ENCODE measurements at places on chromosomes 7 and 10. TPM values are rescaled to one million over a fixed set of nuclear protein-coding genes. Genes with fewer than 3 reads are reported as not detected.

Gene ASB10
- not detected for total RNA-seq

- no peaks in the 10 kb centered on the region for H3K36me3 ChIP-seq
- peaks cover 16% of the 10 kb centered on the region for H3K27me3 ChIP-seq
- no peak overlapping the region for H3K27ac ChIP-seq
- H3K4me3 ChIP-seq = no peak overlapping the region
Measured at GRCh38 chr7:132183781-132184380, 392.4 kb downstream of the PLXNA4 start.

- H3K4me3 ChIP-seq = no peak overlapping the region
- DNase-seq = no peak
- H3K27ac ChIP-seq = no peak overlapping the region
- no peaks in the 10 kb centered on the region for H3K27me3 ChIP-seq
- peaks cover 11% of the 10 kb centered on the region for H3K4me1 ChIP-seq
Measured at GRCh38 chr7:6232534-6232933, 39.9 kb downstream of the CYTH3 start.

GRCh38 chr7:126150278-126150958, 1102.3 kb downstream of the GRM8 start:
- no peak overlapping the region for H3K27ac ChIP-seq
- no peaks in the 10 kb centered on the region for H3K27me3 ChIP-seq
- H3K4me3 ChIP-seq = no peak overlapping the region
- no peaks in the 10 kb centered on the region for H3K4me1 ChIP-seq
- no peaks in the 10 kb centered on the region for H3K36me3 ChIP-seq

Gene CCL24
- total RNA-seq = not detected

- no peak overlapping the region for H3K27ac ChIP-seq
- H3K4me3 ChIP-seq = no peak overlapping the region
- no peaks in the 10 kb centered on the region for H3K36me3 ChIP-seq
- peaks cover 19% of the 10 kb centered on the region for H3K4me1 ChIP-seq
Measured at GRCh38 chr10:70256463-70256862, 23.2 kb upstream of the PPA1 start.

DNA sequence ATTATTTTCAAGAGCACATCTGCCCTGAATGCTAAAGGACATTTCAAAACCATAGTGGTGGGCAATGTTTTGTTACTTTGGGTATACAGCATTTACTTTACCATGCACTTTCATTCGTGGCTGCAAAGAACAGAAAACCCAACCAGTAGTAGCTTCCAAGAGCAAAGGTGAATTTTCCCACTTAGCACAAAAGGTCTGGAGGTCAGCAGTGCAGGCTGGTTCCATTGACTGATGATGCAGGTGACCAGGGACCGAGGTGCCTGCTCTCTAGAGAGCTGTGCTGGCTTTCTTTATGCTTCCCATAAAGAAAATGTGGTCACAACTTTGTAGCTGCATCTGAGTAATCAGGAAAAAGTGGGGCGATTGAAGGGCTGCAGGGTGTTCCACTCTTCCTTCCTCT, 240.0 kb downstream of the BICC1 start:
- peaks cover 45% of the 10 kb centered on the region for H3K27me3 ChIP-seq
- no peaks in the 10 kb centered on the region for H3K36me3 ChIP-seq
- DNase-seq = no peak
- no peak overlapping the region for H3K4me3 ChIP-seq
- no peak overlapping the region for H3K27ac ChIP-seq
- H3K4me1 ChIP-seq = no peaks in the 10 kb centered on the region

GRCh38 chr10:103202319-103202718, 9.2 kb upstream of the NT5C2 start:
- H3K27me3 ChIP-seq = no peaks in the 10 kb centered on the region
- peaks cover 17% of the 10 kb centered on the region for H3K4me1 ChIP-seq
- no peak for DNase-seq
- no peak overlapping the region for H3K27ac ChIP-seq
- H3K4me3 ChIP-seq = no peak overlapping the region

- H3K27ac ChIP-seq = no peak overlapping the region
- no peaks in the 10 kb centered on the region for H3K27me3 ChIP-seq
- no peak overlapping the region for H3K4me3 ChIP-seq
Measured at GRCh38 chr7:13856012-13856411, 133.5 kb downstream of the ETV1 start.

DNA sequence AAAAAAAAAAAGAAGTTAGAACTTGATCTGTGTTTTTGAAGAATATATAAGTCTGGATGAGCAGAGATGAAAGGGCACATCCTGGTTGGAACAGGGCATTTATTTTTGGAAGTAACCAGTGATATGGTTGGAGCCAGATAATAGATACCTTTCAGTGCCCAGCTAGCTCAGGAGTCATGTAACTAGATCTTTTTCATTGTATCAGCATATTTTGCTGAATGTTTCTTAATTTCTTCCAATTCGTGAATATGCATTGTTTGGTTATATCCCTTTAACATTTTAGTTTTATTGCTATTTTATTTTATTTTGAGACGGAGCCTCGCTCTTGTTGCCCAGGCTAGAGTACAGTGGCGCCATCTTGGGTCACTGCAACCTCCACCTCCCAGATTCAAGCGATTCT, 81.8 kb downstream of the LCOR start:
- H3K4me1 ChIP-seq = peaks cover 4% of the 10 kb centered on the region
- no peaks in the 10 kb centered on the region for H3K27me3 ChIP-seq
- no peaks in the 10 kb centered on the region for H3K36me3 ChIP-seq
- DNase-seq = no peak
- H3K4me3 ChIP-seq = no peak overlapping the region

- no peak for DNase-seq
- no peak overlapping the region for H3K27ac ChIP-seq
- H3K27me3 ChIP-seq = no peaks in the 10 kb centered on the region
Measured at GRCh38 chr7:134836447-134836846, 57.0 kb downstream of the CALD1 start.

DNA sequence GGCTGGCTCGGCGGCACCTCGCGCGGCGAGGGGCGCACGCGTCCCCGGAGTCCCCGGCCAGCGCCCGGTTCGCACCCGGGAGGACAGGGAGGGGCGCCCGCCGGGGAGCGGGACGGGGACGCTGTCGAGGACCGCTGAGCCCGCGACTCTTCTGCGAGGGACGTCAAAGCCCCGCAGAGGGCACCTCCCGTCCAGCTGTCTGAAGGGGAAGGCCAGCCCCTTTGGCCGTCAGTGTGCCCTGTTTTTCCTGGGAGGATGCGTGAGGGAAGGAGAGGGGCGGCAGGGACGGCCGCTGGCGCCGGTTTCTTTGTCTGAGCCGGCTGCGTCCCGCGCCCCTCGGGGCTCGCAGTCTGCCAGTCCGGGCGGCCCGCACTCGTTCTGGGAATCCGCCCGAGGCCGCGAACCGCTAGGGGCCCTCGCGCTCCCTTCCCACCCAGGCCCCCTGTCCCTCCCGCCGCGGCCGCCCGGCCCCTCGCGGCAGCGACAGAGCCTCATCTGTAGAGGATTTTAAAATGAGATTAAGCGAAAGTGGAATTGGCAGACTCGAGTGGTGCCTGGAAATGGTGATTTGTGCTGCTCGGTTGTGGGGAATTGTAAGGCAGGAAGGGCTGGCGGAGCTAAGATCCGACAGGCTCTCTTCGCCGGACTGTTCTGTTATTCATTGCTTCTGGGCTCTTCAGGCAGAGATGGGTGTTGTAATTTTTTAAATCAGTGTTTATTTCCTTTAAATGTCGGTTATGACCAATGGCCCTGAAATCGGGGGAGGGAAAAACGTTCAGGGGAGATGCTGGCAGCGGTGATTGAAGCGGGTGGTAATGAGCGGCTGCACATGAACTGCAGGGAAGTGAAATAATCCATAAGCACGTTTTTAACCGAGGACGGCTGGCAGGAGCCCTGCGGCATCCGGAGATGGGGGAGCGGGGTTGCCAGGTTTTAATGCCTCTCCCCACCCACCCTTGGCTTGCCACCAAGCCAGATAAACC, 618 bp upstream of the RELN start:
- no peaks in the 10 kb centered on the region for H3K4me1 ChIP-seq
- H3K36me3 ChIP-seq = no peaks in the 10 kb centered on the region
- no peak for DNase-seq
- no peak overlapping the region for H3K4me3 ChIP-seq
- no peak overlapping the region for H3K27ac ChIP-seq

Gene FAM25C
- not detected for total RNA-seq

Gene SPDYE6
- not detected for total RNA-seq

Gene ITIH2
- 0.57 TPM for total RNA-seq

Gene NODAL
- total RNA-seq = 0.30 TPM

DNA sequence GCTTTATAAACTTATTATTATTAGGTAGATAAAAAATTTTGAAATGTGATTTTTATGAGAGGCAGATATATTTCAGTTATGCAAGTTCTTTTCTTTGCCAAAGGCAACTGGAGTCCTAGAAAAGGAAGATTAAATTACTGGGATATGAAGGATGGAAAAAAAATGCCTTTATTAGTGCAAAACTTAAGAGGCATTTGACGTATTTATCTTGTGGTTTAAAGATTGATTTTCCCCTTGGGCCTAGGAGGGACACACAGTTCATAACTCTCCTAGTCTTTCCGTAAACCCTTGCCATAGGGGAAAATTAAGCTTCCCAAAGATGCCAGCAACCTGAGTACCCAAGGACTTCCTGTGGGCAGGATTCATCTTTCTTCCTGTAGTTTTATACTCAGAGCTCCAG, 3.1 kb upstream of the STEAP4 start:
- H3K4me1 ChIP-seq = no peaks in the 10 kb centered on the region
- no peaks in the 10 kb centered on the region for H3K27me3 ChIP-seq
- H3K27ac ChIP-seq = no peak overlapping the region
- H3K36me3 ChIP-seq = no peaks in the 10 kb centered on the region
- no peak overlapping the region for H3K4me3 ChIP-seq

- no peak overlapping the region for H3K27ac ChIP-seq
- no peak overlapping the region for H3K4me3 ChIP-seq
- no peaks in the 10 kb centered on the region for H3K4me1 ChIP-seq
- H3K27me3 ChIP-seq = peaks cover 7% of the 10 kb centered on the region
Measured at GRCh38 chr10:24249829-24250415, 41.0 kb downstream of the KIAA1217 start.

Gene NPC1L1
- total RNA-seq = 0.15 TPM

- peak; percentile 48 for DNase-seq
- H3K36me3 ChIP-seq = no peaks in the 10 kb centered on the region
- H3K4me1 ChIP-seq = no peaks in the 10 kb centered on the region
- H3K27ac ChIP-seq = no peak overlapping the region
Measured at GRCh38 chr10:128463991-128464760, 338.0 kb upstream of the MKI67 start.
